ENCODE measurements at places on chromosomes 2 and 18.

GRCh38 chr2:200482194-200482593 lies 27.7 kb downstream of the KCTD18 start:
- DNase-seq = no peak

DNA sequence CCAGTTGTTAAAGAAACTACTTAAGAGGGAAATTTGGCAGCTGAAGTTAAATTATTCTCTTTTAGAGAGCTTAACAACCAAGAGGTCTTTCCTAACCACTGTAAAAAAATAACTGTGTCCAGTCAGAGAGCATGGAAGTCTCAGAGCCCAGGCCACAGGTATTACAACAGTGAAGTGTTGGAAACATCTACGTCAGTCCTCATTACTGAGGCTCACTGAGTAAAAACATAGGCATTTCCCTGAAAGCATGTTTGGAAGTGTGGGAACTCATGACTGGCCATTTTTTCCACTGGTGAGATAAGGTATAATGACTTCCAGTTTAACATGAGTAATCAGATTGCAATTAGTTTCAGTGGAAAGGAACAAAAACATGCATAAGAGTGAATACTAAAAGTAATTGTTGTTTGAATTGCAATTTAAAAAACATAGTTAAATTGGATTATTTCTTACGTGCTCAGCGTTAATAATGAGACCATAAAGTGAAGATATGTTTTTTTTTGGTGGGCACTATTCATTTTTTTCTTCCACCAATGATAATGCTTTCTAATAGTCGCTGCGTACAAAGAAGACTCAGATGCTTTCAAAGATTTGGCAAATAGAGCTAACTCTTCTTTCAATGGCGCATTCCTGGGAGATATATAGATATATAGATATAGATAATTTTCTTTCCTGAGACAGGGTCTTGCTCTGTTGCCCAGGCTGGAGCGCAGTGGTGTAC lies 60.8 kb downstream of the EFEMP1 start:
- no peak for DNase-seq

GRCh38 chr2:71746946-71747501 lies 293.7 kb downstream of the DYSF start:
- no peak for DNase-seq

DNA sequence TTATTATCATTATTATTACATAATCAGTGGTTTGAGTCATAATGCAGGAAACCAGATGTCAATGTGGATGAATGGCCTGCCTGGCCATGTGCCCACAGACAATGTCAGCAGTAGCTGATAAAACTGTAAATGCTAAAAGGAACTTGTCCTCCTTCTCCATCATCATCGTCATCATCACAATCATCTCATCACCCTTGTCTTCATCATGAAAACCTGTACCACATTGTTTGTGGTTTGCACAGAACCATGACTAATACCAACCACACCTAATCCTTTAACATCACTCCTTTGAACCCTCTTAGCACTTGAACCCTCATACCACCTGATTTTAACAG lies 96.0 kb downstream of the HNMT start:
- DNase-seq = no peak

- DNase-seq = no peak
Observed at GRCh38 chr2:148259674-148260073, 238.8 kb downstream of the MBD5 start.

GRCh38 chr2:222706616-222707015 lies 35.2 kb downstream of the MOGAT1 start:
- DNase-seq = no peak

GRCh38 chr2:12720278-12720620 lies 3.5 kb downstream of the TRIB2 start:
- DNase-seq = no peak

DNA sequence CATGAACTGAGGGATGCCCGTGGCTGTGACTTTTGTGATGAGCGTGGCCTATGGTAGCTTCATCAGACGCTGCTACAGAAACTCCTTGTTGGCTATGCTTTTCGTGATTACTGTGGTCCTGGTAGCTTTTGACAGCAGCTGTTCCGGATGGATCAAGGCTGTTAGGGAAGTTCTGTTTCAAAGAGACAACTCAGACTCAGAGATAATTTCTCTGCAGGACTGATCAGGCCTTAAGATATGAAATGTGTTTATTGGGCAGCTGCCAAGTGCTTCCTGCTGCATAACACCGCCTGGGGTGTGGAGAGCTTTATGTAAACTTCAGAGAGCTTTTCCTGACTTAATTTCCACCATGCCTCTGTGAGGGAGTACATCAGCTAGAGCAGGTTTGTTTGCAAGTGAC lies 243.8 kb downstream of the TSN start:
- DNase-seq = no peak

- no peak for DNase-seq
Observed at GRCh38 chr18:47996091-47996541, 65.7 kb upstream of the SMAD2 start.

DNA sequence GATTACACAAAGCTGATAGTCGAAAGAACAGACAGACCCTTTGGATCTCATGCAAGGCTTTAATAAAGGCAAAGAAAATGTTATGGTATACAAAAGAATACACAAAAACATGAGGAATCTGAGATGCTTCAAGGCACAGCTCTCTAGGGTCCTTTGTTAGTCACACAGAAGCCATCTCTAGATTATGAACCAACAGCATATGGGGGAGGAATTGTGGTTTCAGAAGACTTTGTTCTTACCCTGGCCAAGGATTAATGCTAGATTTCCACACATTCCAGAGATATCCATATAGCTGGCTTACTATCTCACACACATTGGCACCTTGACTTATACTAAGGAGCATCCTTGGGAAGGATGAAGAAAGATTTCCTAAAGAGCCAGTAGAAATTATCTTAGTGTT lies 206.1 kb downstream of the GULP1 start:
- no peak for DNase-seq

- no peak for DNase-seq
Observed at GRCh38 chr2:5692561-5693286, 540 bp downstream of the SOX11 start.

GRCh38 chr2:31965094-31965493 lies 45.7 kb downstream of the MEMO1 start:
- no peak for DNase-seq

DNA sequence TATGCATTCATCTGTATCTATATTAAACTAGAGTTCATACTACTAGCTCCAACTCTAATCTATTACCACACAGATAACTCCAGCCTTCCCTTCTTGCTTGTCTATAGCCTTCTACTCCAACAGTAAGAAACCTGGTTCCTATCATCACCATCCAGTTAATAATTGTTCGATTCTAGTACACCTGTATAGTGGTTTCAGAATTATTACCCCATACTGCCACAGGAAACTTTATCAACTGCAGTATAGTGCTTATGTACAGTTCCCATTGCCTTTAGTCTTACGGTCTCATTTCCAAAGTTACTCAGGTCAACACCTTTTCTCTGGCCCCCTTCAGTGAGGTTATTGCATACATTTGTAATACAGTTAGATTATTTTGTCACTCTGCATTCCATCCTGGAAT lies 14.5 kb downstream of the METTL8 start:
- no peak for DNase-seq

DNA sequence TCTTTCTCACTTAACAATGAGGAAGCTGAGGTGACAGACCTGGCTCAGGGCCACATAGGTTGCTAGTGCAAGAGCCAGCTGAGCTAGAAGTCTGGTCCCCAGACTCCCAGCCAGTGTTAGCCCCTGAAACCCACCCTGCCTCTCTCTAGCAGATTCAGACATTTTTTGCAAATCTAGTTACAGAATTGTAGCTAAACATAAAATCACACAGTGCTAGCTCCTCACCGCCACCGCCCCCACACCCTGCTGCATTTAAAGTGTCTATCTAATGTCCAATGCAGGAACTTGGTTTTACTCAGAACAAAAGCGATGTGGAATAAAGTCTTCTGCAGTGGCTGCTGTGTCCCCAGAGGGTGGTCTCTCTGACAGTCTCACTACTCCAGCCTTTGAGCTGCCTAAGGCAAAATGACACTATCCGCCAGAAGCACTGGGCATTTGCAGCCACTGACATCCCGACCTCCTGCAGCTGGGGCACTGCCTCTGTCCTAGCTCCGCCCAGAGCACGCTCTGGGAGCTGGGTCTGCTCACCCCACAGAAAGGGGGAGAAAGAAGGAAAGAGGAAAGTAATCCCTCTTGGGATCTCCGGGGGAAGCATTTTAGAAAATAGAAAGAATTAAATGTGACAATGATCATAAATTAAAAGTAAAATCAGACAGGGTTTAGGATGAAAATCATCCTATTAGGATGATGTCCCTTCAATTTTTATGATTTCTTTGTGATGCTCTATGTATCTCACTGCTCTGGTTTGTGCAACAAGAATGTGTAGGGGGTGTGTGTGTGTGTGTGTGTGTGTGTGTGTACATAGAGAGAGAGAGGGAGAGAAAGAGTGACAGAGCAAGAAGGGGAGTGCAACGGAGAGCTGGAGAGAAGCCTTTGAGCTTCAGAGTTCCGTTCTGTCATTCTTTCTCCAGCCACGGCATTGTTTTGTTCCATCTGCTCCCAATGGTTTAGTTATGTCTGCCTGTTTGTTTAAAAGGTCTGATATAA lies 50.5 kb upstream of the ST8SIA3 start:
- DNase-seq = no peak

- DNase-seq = no peak
Observed at GRCh38 chr2:181516992-181517391, 59.8 kb downstream of the ITGA4 start.

DNA sequence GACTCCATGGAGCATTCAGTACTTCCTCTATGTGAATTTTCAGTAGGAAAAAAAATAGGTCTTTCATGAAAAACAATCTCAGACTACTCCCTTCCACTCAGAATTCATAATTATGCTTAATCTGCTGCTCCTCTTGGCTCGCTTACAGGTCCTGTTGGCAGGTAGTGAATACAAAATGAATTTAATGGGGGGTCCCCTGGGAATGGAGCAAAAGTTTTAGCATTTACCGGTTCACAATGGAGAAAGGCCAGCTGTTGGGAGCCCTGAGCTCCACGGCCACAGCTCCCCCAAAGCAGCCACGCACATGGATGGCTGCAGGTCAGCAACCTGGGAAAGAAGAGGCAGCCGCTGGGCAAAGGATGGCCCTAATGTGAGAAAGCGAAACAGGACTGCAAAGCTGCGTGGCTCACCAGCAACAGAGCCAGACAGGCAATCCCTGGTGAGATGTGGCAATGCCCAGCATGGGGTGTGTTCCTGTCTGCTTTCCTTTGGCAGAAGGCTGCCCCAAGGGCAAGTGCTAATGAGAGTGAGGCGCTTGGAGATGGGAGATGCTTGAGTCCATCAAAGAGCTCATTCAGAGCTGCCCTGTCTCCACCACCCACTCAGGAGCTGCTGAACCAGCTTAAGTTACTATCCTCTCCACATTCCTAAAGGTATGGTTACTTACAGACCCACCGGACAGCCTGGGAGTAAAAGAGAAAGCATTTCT lies 447.4 kb downstream of the EPHA4 start:
- DNase-seq = no peak

DNA sequence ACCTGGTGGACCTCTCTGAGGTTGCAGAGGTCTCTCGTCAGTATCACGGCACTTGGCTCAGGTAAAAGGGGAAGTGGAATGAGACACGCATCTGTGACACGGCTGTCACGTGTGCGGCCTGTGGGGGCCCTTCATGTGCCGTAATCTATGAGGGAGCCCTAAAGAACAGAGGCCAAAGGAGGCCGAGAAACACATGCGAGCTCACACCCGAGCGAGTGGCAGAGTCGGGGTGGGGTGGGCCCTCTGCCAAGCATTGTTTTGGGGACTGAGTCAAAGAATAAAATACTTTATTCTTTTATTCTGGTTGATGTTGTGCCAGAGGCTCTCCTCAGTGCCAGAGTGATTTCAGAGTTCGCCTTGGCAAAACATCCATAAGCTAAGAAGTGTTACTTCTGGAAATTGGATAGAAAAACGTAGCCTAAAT lies 43.3 kb downstream of the PLB1 start:
- DNase-seq = no peak

DNA sequence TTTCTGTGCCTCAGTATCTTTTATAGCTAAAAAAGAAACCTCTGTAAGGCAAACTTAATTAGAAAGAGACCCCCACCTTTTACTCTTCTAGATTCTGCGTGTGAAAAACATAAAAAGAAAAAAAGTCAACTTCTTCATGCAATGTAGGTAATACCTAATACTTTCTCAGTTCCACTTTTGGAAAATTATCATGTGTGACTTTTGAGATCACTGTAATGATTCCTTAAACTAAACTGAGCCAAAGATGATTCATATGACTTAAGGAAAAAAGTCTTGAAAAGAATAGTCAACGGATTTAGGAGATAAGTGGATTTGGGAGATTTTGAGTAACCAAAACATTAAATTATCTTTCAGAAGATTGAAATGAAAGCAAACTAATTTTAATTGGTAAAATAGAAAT lies 48.9 kb downstream of the PLEKHA3 start:
- DNase-seq = no peak

GRCh38 chr2:143347901-143348414 lies 218.7 kb downstream of the ARHGAP15 start:
- no peak for DNase-seq

- no peak for DNase-seq
Observed at GRCh38 chr18:24539866-24540617, 79.6 kb downstream of the HRH4 start.

GRCh38 chr2:55490554-55490953 lies 29.0 kb upstream of the CFAP36 start:
- no peak for DNase-seq

GRCh38 chr2:72395096-72395495 lies 247.4 kb upstream of the CYP26B1 start:
- DNase-seq = no peak

- no peak for DNase-seq
Observed at GRCh38 chr2:162769066-162769465, 69.5 kb downstream of the KCNH7 start.

DNA sequence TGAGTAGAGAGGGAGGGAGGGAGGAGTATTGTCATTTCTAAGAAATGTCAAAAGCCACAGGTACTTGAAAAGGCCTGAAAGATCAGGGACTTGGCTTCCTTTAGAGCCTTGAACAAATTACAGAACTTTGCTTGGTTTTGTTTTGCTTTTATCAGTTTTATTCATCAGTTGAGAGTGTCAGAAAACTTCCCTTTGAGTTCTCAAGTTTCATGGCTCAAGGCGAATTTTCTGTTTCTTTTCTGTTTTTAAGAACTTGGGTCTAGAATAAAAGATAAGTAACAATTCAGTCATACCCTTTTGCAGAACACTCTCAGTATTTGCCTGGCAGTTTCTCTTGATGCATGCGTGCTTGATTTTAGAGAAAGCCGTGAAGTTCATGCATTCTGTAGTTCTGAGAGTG lies 531.9 kb downstream of the PARD3B start:
- DNase-seq = no peak

- DNase-seq = no peak
Observed at GRCh38 chr2:236787885-236788284, 218.3 kb downstream of the ACKR3 start.

- no peak for DNase-seq
Observed at GRCh38 chr2:160349306-160349705, 144.3 kb downstream of the RBMS1 start.

- no peak for DNase-seq
Observed at GRCh38 chr18:47204908-47205522, 28.9 kb upstream of the IER3IP1 start.

- no peak for DNase-seq
Observed at GRCh38 chr2:155256803-155257202, 558.3 kb downstream of the KCNJ3 start.

GRCh38 chr2:200405599-200406298 lies 99.3 kb downstream of the SPATS2L start:
- DNase-seq = no peak

Data from stimulated activated CD8-positive, alpha-beta memory T cell treated with anti-CD3 and anti-CD28 coated beads, Interleukin-7, amount 100 ng/mL, for 48 hours (primary cell).